ENCODE measurements at places on chromosomes 6 and 20.

- DNase-seq = no peak
Observed at GRCh38 chr20:61821735-61822134, 243.9 kb downstream of the TAF4 start.

DNA sequence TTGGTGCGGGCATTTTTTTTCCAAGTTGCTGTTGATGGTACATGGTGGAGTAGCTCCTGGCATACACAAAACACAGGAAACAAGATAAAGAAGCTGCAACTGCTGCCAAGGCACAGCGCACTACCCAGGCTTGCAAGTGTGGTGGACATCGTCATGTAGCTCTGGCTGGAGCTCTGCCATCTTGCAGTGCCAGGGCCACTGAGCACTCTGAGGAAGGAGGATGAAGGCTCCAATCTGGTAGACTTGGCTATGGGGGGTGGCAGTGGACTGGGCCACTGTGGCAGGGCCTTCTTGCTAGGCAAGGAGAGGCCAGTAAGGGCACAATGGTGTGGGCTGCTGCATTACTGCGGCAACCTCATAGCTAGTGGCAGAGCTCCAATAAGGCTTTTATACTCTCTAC lies 263.5 kb downstream of the CENPW start:
- no peak for DNase-seq

GRCh38 chr6:40937491-40937890 lies 101.5 kb downstream of the UNC5CL start:
- DNase-seq = no peak

- DNase-seq = no peak
Observed at GRCh38 chr6:140001005-140001404, 626.6 kb upstream of the CITED2 start.

DNA sequence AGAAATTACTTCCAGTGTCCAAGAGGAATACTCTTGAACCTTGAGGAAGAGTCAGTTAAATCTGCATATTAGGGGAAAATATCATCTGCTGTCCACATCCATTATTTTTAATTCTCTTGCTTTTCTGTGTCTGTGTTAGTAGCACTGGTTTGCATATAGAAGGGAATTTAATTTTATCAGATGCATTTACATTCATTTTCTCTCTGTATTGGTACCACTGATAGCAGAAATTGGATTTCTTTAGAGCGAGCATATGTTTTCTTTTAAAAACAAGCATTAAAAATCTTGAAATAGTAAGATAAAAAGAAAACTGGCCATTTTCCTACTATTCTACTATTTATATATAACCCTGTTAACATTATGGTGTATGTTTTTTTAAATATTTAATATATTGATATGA lies 83.8 kb downstream of the KIZ start:
- DNase-seq = no peak

- no peak for DNase-seq
Observed at GRCh38 chr20:8648466-8648865, 420.4 kb upstream of the PLCB4 start.

GRCh38 chr6:154886471-154886870 lies 108.6 kb upstream of the TIAM2 start:
- DNase-seq = no peak

DNA sequence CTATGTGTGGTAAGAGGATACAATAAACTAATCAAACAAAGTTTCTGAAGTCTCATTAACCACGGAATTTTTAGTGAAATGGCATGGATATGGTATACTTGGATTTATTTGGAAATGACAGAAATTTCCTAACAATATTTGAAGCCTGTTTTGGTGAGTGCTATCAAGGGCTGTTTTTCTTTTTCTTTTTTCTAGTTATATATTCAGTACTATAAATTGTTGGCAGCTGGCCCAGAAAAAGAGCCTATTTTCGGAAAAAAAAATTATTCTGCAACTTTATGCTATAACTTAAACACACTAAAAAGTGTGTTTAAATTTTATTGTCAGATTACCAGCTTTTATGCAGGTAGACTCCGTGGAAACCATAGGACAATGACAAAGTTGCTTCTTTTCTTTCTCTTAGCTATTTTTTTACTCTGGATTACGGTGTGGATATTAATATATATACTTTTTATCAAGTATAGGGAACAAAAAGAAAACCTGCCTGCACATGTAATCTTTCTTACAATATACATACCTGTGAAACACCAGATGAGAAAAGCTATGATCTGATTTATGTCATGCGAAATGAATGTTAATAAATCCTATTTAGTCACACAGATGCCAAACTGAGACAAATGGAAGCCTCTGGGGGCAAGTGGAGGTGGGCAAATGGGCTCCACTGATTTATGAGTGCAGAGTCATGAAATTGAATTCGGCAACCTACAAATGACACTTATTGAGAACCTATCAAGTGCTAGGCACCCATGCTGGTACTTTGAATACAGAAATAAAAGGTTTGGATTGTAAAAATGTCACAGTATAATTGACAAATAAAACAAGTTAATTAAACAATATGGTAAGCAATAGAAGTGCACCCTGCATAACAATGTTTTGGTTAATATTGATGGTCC lies 919.5 kb upstream of the FLRT3 start:
- DNase-seq = no peak

GRCh38 chr6:128062882-128063603 lies 162.2 kb upstream of the THEMIS start:
- no peak for DNase-seq

DNA sequence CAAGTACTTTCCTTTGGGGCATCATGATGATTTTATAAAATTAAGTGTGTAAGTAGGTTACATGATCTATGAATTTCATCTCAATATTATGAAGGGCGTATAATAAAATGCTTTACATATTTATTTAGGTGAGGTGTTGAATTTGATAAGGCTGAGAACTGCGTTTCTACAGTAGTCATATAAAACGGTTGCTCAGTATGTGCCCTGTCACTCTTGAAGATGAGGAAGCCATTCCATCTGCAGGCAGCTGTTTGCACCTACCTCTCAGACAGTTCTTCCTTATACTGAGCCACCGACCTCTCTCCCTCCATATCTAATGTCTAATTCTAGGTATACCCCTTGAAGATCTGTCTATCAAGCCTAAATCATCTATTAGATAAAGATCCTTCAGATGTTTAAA lies 16.1 kb downstream of the NCOA7 start:
- no peak for DNase-seq

GRCh38 chr6:56334937-56335336 lies 87.6 kb upstream of the COL21A1 start:
- DNase-seq = no peak

GRCh38 chr20:15033269-15033668 lies 695.9 kb upstream of the FLRT3 start:
- DNase-seq = no peak

- no peak for DNase-seq
Observed at GRCh38 chr20:41141153-41141815, 3.9 kb downstream of the PLCG1 start.

DNA sequence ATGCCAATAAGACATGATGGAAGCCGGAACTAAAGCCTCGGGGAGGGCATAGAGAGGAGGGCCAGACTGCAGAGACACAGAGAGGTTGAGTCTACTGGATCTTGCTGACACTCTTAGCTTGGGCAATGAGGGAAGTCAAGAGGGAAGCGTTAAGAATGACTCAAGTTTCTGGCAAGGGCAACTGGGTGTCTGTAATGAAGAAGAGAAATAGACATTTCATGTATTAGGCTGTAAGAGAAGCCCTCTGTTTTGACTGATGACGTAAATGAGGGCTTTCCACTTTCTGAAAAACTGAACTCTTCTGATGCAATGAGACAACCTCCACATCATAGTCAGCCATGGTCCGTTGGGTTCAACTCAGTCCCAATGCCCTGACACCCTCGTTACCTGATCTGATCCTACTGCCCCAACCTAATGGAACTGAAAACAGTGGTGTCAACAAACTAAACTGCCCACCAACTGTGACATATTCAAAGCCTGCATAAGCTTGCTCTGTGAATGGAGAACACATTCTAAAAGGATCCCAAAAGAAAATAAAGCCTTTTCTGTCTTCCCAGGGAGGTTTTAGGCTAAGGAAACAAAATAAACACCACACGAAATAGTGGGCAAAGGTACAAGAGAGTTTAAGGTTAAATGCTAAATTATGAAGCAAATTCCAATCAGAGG lies 45.8 kb upstream of the PNRC1 start:
- no peak for DNase-seq

DNA sequence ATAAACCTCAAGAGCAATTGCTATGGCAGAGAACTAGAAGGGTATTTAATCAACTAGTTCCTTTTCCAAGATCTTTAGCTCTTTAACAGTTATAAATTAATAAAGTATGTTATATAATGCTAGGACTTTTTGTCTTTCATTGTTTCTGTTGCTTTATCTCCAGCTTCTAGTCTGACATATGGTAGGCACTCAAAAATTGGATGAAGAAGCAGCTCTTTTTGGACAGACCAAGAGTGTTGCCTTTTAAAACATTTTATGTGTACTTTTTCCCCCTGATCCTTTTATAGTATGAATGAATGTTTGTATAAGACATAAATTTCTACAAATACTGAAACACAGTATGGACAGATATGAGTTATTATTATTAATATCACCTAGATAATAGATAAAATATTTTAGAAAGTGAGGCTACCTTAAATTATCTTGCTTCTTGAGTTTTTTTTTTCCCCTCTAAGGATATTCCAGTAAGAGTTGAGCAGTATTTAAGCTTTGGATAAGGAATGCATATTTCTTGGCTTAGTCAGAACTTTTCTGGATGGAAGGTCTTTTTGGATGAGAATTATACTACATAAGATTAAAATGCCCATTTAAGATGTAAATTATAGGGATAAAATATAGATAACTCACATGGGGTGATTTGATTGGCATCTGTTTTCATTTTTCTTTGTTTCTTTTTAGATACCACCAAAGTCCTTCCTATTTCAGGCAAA lies 16.6 kb downstream of the LAMA2 start:
- DNase-seq = no peak

DNA sequence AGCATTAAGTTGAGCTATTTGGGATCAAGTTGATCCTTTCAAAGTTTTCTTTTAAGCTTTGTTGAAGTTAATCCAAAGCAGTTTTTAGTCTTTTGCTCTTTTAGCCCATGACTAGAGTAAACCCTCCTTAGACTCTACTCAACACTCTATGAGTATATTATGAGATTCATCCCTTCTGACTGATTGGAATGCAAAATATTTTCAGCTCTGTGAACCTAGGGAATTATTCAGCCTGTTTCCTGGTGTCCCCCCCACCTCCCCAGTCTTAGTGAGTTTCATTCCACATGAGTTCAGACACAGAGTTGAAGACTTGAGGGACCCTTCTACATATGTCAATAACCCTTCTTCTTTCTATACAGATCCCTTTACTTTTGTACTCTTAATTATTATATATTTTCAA lies 413.7 kb downstream of the RFPL4B start:
- DNase-seq = no peak

DNA sequence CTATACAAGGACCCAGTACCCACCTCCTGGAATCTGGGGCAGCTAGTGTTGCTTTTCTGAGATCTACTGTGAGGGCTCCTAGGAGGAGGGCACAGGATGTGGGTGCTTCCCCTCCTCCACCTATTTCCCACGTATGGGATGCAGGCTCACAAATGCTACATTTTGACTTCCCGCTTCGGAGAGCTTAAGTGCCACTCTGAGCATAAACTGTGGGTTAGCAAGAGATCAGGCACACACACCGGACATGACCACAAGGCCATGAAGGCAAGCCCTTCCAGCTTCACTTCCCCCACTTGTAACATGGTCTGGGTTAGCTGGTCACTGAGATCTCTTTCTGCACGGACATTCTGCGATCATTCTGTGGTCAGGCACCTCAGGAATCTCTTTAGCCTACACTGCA lies 15.7 kb upstream of the TGM3 start:
- DNase-seq = no peak

GRCh38 chr20:62983210-62983609 lies 23.6 kb downstream of the BHLHE23 start:
- DNase-seq = no peak

DNA sequence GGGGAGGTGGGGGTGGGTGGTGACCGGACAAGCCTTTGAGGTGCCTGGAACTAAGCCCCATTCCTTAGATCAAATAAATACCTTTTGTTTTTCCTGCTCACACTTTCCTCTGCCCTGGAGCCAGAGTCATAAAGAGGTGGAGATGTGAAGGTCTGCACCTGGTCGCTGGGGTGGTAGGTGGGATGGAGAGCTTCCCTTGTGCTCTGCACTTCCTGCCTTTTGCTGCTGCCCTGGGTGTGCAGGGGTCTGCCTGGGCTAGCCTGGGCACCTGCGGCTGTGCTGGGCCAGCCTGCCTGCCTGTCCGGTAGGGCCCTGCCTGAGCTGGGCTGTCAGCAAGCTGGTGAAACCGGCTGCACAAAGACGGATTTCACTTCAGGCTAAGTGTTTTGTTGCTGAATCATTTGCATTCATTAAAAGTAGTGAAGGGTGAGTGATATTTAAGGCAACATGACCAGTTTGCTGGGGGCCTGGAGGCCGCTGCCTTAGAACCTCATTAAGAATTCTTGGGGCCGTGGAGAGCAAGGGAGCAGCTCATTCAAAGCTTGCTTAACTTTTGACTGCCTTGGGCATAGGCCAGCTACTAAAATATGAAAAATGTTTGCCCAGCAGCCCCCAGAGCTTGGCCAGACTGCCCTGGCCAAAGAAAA lies 20.5 kb downstream of the PTK7 start:
- DNase-seq = no peak

GRCh38 chr6:23478312-23478711 lies 647.7 kb upstream of the NRSN1 start:
- DNase-seq = no peak

DNA sequence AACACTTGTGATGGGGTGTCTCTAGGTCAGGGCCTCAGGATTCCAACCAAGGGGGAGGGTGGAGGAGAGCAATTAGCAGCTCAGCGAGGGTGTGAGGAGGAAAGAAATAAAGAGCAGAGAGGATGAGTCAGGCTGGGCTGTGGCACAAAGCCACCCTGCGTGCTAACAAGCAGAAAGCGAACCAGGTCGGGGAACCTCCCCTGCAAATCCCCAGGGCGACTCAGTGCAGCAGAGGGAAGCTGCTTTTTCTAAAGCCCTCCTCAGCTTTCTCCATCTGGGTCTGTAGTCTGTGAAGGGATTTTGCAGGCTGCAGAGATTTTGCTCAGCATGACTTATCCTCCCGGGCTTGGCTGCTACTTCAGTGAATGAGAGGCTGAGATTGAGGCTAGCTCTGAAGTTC lies 6.6 kb upstream of the SPO11 start:
- no peak for DNase-seq

GRCh38 chr6:13927203-13927602 lies 2.5 kb downstream of the RNF182 start:
- no peak for DNase-seq
